ENCODE measurements at places on chromosomes 4 and X. TPM values are rescaled to one million over a fixed set of nuclear protein-coding genes. Genes with fewer than 3 reads are reported as not detected.

POU4F2 gene
- not detected for total RNA-seq

DGAT2L6 gene
- not detected for total RNA-seq

RASGEF1B gene
- 3.4 TPM for total RNA-seq

DRP2 gene
- 1.3 TPM for total RNA-seq

DCAF4L1 gene
- 0.13 TPM for total RNA-seq

ZDHHC15 gene
- total RNA-seq = 0.48 TPM

PDE6B gene
- under 0.01 TPM for total RNA-seq

ANKRD50 gene
- 14.4 TPM for total RNA-seq

PAGE2B gene
- total RNA-seq = not detected

NDST3 gene
- total RNA-seq = 0.26 TPM

CDKL5 gene
- 1.8 TPM for total RNA-seq

CXorf65 gene
- total RNA-seq = not detected

SPACA5 gene
- not detected for total RNA-seq

CBLL2 gene
- total RNA-seq = not detected

SRPX2 gene
- total RNA-seq = 79.9 TPM

Data from epithelial cell of alveolus of lung (primary cell).